ENCODE measurements at places on chromosomes 13 and 19. TPM values are rescaled to one million over a fixed set of nuclear protein-coding genes. Genes with fewer than 3 reads are reported as not detected.

Gene TLE2
- 78.4 TPM for total RNA-seq

DNA sequence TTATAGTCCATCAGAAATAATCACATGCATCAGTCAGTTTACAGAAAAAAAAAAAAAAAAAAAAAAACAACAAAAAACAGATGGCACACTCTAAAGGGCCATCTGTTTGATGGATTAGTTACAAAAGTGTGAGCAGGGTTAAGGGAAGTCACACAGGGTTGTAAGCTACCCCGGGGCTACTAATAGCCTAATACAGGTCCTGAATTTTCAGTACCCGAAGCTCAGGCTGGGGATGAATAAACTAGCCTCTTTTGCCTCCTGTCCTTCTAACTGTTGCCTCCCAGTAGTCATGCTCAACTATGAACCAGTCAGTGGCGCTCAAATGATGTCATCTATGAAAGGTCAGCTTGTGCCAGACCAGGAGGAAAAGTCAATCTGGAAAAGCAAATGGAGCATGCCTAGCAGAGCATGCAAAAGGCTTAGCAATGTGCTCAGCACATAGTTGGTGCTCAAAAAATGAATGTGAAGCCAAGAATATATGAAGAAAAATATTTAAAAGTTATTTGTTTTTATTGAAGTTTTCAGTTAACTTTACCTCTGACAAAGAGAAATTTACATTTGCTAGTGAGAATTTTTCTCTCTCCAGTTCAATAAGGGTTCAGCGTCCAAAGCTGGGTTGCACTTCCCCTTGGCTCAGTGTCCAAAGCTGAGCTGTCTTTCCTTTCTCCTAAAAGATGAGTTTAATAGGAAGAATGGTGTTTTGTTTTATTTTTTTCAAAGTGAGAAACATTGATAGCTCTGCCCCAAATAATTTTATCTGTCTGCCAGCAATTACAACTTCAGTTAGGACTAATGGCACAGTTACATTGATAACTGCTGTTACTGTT, 30.8 kb upstream of the LRCH1 start:
- no peak for DNase-seq

GRCh38 chr13:94701313-94702180, 10.8 kb downstream of the SOX21 start:
- no peak for DNase-seq

DNA sequence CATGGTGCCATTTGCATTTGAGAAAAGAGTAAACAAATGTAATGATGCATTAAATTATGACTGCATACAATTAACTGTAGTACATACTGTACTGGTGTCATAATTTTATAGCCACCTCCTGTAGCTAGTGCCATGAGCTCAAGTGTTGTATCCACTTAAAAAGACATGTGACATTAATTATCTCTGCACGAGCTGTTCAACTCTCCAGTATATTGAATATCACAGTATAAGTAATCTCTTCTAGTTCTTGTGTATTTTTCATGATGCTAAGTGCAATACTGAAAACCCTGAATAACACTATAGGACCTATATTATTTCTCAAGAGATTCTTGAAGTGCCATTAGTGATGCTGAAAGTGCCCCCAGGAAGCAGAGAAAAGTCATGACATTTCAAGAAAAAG, 387.3 kb downstream of the PCDH17 start:
- DNase-seq: no peak

Gene ZNF606
- total RNA-seq: 11.8 TPM

- DNase-seq: no peak
Measured at GRCh38 chr13:84649853-84650252, 767.6 kb upstream of the SLITRK1 start.

DNA sequence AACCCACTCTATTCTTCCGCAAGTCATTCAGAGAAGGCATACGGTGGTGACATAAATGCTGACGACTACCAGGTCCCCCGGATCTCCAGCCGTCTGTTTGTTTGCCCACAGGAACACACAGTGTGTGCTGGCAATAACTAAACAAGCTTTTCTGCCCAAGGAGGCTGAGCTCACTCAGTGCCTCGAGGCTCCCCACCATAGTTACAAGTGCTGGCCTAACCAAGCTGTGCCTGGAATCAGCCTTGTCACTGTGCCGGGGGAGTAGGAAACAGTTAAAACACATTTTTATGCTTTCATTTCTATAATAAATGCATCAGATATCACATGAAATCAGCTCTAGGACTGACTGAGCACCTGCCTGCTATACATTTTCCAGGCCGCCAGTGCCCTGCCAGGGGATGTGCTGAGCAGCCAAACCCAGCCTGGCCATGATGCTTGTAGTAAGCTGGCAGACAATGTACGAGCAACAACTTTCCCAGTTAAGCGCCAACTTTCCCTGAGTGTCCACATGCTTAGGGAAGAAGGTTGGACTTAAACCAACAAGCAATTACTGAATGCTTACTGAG, 28.1 kb downstream of the BRD4 start:
- DNase-seq: peak; percentile 58

Gene CADM4
- total RNA-seq: 12.4 TPM

DNA sequence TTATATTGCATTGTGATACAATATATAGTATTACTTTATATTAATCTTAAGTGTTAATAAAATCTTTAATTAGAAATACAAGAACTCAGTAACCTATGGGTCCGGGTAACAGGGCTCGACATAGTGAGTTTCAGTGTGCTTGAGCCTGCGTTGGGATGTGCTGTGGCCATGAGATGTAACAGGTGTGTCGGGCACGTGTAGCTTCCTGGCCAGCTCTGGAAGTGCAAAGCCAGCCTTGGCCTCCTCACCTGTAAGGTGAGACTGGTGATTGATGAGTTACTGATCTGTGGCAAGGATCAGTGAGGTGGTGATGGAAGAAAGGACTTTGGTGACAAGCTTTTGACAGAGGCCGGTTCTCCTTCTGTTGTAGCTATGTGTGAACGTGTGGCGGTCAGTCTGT, 19.2 kb downstream of the ATP4B start:
- peak; percentile 3 for DNase-seq

GRCh38 chr13:72514146-72514545, 213.3 kb downstream of the MZT1 start:
- DNase-seq: no peak

DNA sequence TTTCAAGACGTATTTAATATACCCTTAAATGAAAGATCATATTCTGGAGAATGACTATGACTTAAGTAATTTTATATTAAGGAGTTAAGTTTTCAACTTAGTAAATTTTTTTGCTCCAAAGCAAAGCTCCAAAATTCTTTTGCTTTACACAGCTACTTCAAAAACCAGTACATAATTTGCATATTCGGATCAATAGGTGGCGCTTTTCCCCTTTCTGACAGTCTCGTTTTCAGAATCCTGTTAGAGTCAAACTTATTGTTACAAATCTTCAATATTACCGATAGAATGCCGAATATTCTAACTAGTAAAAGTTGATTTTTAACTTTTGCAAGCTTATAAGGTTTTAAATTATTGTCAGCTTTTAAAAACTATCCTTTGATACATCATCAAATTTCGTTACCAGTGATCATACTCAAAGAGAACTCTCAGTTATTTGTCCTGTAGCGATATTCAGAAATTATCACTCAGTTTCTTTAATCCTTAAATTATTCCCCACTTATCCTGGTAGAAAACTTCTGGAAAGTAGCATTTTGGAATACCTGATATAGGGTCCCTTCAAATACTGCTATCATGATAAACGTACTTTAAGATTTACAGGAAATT, 852.7 kb upstream of the KLHL1 start:
- no peak for DNase-seq

Gene PSENEN
- 50.4 TPM for total RNA-seq

GRCh38 chr13:77362166-77362565, 35.3 kb upstream of the MYCBP2 start:
- DNase-seq: no peak

DNA sequence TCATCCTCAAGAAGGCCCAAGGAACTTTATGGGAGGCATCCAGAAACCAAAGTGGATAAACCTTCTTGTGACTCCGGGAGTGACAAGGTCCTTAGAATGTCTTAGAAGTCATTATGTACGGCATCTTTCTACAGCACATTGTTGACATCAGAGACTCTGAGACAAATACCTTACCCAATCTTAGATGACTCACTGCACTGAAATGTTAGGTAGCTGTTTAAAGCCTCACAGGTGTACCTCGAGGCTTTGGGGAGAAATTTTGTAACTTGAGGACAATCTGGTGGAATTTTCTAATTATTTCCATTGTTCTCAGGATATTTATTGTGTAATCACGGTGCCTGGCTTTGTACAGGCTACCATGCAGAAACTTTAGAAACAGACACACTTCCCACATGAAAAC, 14.8 kb upstream of the LGALS13 start:
- DNase-seq: no peak

GRCh38 chr19:52138278-52138982, 1.3 kb downstream of the ZNF616 start:
- DNase-seq: no peak

DNA sequence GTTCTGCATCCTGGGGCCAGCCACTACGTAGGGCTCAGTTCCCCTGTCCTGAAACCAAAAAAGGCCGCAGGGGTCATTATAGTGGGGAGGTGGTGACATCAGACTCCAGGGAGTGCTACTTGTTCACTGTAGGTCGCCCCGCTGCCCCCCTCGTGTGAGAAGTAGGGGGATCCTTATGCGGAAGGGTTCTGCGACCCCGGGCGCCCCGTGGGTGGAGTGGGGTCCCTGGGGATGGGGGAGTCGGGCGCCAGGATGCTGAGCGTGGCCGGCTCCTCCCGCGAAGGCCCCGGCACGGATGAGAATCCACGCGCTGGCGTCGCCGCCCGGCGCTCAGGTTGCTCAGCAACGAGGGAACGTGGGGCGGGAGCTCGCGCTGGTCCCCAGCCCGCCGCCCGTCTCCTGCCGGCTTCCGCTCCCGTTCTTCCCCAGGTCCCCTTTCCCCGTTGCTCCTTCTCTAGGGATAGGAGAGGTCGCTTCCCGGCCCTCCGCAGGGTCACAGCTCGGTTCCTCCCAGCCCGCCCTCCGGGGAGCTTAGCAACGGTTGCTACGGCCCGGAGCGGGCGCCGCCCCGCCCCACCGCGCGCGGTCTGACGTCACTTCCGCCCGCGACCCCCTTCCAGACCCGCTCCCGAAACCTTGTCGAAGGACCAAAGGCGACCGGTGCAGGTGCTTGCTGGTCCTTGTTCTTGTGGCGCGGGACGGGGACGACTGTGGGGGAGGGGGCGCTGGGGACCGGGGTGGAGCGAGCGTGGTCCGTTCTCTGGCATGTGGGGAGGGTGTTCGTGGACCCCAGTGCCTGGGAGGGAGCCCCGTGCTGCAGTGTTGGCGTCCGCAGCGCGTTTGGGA, at the start of gene NAT14:
Gene NAT14 (plus strand): TSS at position 596 of the 846 bp plus-strand sequence. CDS start 521 bp downstream, outside the sequence.
- peak; percentile 84 for DNase-seq

DNA sequence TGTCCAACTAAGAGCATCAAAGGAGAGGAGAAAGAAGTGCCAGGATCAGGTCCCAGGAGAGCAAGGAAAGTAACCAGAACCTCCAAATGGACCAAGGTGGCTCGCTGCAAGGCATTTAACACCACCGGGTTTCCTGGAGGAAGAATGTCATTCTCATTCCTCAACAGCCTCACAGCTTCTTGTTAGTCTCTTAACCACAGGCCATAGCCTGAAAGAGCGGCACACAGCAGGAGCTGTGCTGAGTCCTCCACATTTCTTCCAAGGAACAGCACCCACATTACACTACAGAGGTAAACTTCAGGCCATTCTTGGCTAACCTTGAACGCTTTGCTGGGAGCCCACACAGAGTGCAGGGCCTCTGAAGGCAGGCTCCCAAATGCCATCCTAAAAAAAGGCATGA, 23.6 kb downstream of the DOCK9 start:
- DNase-seq: no peak

DNA sequence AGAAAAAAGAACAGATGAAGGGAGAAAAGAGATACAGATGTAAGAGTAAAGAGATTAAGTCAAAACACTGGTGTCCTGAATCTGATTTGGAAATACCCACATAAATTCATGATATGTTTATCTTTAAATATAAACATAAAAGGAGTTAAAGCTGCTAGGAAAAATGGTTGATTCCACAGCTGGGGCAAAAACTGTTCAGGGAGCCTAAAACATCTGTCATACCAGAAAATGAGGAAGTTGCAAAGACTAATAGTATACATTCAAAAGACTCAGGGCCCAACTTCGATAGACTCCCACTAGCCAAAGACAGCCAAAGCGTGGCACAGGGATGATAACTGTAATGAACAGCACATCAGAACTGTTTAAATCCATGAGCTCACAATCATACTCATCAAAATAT, 62.0 kb downstream of the ABCC4 start:
- no peak for DNase-seq

Gene CEACAM4
- 0.33 TPM for total RNA-seq

- peak; percentile 99 for DNase-seq
Measured at GRCh38 chr19:39970675-39971379, at the start of gene PSMC4. TSS of gene PSMC4 (plus strand) at chr19:39971165. CDS start at chr19:39971203, 38 bp downstream.

DNA sequence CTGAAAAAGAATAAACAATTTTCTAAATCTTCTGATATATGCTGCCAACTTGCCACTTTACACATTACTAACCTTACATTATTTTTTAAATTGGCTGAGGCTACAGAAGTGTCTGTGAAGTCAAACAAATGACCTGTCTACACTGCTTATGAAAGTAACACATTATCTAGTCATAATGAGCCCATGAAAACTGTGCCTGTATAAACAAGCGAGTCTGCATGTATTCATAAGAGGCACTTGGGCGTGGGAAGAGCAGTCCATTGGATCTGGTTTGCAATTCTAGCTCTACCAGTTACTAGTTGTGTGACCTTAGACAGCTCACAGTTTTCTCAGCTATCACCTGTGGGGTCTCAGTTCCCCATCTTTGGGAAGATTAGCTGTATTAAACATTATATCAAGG, 3.1 kb downstream of the VPS36 start:
- DNase-seq: no peak

DNA sequence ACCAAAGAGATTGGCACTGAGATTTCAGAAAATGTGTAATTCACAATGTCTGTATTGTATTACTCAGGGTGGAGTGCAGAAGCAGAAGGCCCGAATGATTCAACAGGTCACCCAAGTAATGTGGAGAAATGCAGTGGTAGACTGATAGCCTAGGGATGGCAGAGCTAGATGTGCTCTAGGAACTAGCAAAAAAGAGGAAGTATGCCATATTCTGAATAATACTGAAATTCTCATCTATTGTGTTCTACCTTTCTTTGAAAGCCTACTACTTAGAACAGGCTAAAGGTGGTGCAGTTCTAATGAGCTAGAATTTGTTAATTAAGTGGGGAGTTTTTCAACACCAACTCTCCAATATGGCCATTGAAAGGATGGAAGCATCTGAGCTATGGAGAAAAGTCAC, 1449.8 kb upstream of the MIR17HG start:
- DNase-seq: no peak

Gene KLF1
- total RNA-seq: not detected

- no peak for DNase-seq
Measured at GRCh38 chr19:2389594-2389993, 29.5 kb downstream of the TMPRSS9 start.
